ENCODE measurements at places on chromosomes 12 and 14.

DNA sequence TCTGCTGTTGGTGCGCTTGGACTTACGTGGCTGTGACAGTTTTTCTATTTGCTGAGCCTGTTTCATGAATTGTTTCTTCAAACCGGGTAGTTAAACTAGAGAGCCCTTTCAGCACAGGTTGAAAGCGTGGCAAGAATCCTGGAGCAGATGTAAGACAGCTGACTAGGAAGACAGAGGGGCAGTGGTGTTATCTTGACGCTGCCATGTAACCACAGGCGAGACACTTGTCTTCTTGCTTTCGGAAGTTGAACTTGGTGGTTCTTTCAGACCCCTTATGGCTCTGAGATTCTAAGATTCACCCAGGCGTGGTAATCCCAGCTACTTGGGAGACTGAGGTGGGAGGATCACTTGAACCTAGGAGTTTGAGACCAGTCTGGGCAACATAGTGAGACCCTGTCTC is 4.3 kb downstream of the EMP1 start:
- DNase-seq = no peak

- DNase-seq = peak; percentile 86
Measured at GRCh38 chr12:105235732-105236476, at the start of gene APPL2. Gene APPL2 (minus strand): TSS chr12:105236174. CDS start chr12:105236012, 162 bp downstream.

DNA sequence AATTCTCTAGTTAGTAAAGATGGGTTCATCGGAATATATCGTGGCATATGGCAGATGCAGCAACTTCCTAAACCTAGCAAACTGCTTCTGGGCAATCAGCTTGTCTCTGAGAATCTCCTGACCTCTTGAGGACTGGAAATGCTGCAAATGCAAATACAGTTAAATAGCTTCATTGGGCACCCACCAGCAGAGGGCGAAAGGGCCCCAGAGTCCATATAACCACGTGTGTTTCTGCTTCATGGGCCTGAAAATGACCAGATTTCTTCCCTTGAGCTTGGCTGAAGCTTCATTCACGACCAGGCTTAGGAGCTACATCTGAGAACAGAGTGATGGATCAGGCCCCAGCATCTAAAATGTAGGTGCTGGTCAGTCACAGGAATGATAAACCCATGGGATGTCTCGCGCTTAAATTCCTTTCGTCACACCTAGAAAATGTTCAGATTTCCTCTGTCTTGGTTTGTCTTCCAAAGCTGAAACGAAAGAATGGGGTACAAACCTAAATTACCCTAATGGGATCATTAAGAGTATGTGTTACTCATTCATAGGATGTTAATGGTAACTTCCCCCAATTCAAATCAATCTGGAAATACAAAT is 1482.5 kb upstream of the TMEM132C start:
- peak; percentile 41 for DNase-seq

GRCh38 chr12:106599302-106599701 is 16.5 kb downstream of the RFX4 start:
- DNase-seq = no peak

- DNase-seq = no peak
Measured at GRCh38 chr14:75438486-75439080, 10.8 kb downstream of the JDP2 start.

DNA sequence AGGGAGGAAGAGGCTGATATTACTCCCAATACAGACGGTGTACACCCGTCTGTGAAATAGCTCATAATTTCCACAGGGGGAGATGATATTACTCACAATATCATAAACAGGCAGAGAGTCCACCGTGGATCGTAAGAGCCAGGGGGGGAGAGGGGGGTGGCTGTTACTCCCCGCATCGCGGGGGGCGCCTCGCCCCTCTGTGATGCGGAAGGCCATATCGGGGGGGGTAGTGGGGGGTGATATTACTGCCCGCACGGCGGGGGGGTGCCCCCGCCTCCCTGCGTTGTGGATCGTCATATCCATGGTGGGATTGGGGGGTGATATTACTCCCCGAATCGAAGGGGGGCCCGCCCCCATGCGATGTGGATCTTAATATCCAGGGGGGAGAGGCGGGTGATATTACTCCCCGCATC is 91.9 kb downstream of the FRMD6 start:
- DNase-seq = no peak

DNA sequence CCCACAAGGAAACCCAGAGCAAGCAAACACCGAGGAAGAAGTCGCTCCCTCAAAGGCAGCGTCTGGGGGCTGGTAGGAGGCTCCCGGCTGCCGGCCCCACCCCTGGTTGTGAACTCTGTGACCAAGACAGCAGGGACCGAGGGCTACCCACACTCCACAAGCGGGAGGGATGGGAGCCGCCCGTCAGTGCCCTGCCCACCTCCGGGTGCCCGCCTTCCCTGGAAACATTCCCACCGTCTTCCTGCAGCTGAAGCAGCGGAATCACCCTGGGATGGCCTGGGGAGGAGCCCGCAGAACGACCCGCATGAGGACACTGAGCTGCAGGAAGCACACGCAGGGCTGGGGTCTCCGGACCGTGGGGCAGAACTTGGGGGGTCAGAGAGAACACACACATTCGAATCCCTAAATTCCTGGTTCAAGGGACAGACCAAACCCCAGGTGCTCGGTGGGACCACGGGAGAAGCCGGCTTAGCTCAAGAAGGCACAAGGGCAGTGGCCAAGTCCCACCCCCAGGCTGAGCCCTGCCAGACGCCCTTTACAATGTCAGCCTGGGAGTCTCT is 33.5 kb upstream of the C14orf180 start:
- DNase-seq = no peak

- no peak for DNase-seq
Measured at GRCh38 chr14:84041421-84041820, 1488.5 kb upstream of the FLRT2 start.

- DNase-seq = no peak
Measured at GRCh38 chr12:88958946-88959345, 378.7 kb upstream of the KITLG start.

- no peak for DNase-seq
Measured at GRCh38 chr12:69502345-69503081, 32.3 kb downstream of the FRS2 start.

- DNase-seq = no peak
Measured at GRCh38 chr12:123062681-123063486, 82.4 kb downstream of the ARL6IP4 start.

- DNase-seq = no peak
Measured at GRCh38 chr12:125919856-125920470, 854.7 kb downstream of the AACS start.

- no peak for DNase-seq
Measured at GRCh38 chr14:42804141-42804540, 1197.5 kb downstream of the LRFN5 start.

DNA sequence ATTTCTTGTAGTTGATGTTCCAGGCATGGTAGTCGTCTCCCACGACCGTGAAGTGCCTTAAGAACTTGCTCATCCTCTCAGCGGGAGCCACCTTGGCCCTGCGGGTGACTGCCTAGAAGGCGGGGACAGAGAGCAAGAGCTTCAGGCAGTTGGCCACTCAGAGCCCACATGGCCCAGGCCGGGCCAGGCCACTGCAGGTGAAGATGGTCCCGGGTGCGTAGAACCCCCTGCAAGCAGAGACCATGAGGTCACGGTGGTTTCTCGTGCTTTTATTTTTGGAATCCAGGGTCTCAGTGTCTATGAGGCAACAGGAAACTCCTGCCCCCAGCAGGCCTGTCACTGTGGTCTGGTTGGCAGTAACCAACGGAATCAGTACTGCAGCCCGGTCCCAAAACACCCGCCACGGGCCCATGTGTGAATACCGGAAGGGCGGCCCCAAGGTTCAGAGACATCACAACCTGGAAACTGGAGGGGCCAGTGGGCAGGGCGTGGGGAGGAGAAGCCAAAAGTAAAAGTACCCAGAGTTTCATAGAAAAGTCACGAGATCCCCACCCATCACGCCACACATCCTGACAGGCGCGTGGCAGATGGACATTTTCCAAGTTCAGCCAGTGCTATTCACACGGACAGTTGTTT is 27.5 kb downstream of the HVCN1 start:
- DNase-seq = peak; percentile 57

GRCh38 chr12:27865421-27865820 is 85.4 kb upstream of the MANSC4 start:
- no peak for DNase-seq

DNA sequence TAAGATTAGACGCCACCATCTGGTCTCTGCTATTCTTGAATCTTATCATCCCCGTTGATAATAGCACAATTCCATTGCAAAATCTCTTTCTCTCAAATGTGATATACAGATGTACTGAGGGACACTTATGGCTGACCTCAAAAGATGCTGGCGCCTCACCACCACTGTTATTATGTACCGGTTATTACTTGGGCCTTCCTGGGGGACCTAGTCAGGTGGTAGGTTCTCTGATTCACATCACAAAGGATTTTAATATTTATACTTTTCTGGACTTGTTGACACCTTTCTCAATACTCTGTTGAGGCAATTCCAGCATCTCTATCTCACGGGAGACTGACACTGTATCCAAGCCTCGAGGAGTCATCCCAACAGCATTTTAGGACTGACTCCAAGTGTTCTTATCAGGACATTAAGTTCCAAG is 21.3 kb upstream of the FAM234B start:
- no peak for DNase-seq

- DNase-seq = no peak
Measured at GRCh38 chr12:107377596-107378385, 284.4 kb upstream of the CRY1 start.

- no peak for DNase-seq
Measured at GRCh38 chr14:100192250-100192671, 32.8 kb upstream of the DEGS2 start.

GRCh38 chr12:59940631-59941342 is 345.0 kb downstream of the SLC16A7 start:
- DNase-seq = no peak

DNA sequence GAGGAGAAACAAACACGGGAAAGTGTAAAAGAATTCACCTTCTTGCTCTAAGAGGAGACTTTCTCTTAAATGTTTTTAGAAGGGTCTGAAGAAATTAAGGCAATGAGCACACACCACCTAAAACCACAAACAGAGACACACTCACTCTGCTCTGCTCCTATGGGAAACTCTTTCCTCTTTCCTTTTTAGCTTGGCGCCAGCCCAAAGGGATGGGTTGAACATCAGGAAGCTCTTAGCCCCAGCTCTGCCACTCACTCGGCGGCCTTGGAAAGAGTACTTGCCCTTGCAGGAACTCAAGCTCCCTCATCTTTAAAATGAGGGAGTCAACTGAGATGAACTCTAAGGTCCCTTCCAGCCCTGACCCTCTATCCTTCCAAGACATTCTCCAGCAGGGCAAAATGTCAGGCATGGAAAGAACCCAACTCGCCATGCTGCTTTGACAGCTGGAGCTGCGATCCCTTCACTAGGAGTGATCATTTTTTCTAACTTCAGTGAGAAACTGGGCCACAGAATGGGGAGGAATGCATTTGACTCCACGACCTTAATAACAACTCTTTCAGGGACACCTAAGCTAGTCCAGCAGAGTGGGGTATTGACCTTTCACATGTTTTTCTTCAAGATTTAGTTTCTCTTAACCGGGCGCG is 980 bp upstream of the RNASE8 start:
- no peak for DNase-seq

DNA sequence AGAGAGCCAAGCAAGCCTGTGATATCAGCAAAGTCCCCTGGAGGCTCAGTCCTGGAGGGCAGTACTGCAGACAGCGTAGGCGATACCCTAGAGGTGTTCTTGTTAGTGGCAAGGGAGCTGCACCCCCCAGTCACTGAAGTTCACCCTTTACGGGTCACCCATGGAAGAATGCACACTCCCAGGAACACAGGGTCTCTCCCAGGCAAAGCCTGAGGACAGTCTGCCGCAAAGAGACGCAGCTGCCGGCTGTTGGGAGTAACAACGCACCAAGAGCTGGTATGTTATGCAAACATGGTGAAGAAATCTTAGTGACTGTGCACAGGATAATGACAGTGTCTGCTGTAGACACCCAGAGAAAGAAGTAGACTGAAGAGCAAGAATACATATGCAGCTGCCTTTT is 43.5 kb upstream of the NOS1 start:
- no peak for DNase-seq

GRCh38 chr12:184811-185575 is 29.0 kb downstream of the SLC6A12 start:
- DNase-seq = no peak

DNA sequence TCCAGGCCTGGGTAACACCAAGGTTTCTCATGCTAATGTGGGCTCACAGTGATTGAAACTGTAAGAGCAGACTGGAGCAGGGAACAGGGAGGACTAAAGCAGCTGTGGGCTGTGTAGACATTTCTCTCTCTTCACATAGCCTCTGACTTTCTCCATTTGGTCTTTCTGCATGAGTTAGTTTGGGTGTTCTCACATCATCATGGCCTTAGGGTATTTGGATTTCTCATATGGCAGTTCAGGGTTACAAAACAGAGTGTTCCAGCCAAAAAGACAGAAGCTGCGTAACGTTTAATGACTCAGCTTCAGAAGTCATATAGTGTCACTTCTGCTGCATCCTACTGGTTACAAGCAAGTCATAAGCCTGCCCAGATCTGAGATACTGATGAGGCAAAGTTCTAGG is 52.0 kb upstream of the OSBPL8 start:
- DNase-seq = no peak

- DNase-seq = no peak
Measured at GRCh38 chr14:50953502-50953901, 9.2 kb upstream of the PYGL start.

DNA sequence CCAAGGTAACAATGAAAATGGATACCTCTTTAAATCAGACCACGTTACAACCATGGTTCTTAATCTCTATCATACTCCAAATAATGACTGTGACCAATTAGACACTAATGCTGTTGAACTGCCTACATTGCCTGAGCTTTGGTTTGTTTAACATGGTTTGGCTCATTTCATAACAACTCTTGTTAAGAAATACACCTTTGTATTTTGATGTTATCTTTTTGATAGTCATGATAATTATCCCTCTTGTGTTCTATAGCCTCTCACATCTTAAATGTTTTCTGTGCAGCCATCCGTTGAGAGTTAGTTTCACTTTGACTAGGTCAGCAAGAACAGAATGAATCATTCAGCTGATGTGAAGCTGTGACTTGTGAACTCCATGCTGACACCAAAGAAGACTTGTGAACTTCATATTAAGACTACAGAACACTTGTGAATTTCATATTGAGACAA is 75.5 kb upstream of the RERGL start:
- DNase-seq = peak; percentile 15

DNA sequence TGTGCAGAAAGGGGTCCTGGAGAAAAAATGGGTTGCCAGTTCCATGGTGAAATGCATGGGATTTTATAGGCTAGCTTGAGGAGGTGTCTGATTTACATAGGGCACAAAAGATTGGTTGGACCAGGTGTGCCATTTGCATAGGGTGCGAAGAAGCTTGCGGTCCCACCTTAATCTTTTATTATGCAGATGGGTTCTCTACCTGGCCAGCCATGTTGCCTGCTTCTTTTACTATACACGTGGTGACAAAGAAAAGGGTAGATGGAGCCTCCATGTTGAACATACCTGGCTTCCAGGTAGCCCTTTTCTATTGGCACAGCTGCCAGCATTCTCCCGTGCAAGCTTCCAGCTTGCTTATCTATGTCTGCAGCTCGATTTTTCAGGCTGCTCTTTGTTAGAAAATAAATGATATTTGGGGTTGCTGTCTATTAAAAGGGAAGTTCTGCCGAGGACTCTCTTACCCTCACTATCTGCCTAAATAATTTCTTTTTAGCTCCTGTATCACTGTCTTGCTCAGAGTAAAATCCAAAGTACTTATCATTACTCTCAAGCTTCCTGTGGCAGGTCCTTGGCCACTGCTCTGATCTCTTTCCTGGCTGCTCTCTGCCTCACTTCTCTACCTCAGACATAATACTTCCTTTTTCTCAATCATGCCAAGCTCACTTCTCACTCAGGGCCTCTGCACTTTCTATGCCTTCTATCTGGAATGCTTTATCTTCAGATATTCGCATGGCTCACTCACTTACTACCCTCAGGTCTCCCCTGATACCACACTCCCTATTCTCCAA is 216.0 kb upstream of the DAAM1 start:
- DNase-seq = no peak

GRCh38 chr14:37289688-37290087 is 92.0 kb downstream of the MIPOL1 start:
- DNase-seq = no peak
